AG09309 (cell line): ENCODE measurements at places on chromosomes 1 and 21.

- no peak for DNase-seq
Measured at GRCh38 chr21:37402251-37402867, 35.8 kb downstream of the DYRK1A start.

DNA sequence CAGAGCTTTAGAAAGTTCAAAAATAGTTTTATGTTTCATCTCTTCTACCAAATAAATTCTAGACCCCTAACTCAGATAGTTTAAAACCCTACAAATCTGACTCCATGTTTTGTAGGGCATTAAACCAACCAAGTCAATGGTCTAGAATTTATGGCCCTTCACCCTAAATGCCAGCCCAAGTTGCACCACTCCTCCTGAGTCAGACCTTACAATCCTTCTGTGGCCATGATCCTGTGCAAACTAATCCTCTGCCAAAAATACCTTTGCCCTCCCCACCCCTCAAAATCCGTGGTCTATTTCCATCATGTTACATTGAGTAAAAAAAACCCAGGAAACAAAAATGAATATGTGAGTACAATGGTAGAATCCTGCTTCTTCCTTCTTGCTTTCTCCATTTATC, 179.3 kb downstream of the NR5A2 start:
- peak; percentile 20 for DNase-seq

GRCh38 chr1:113194846-113195830, 122.1 kb downstream of the LRIG2 start:
- no peak for DNase-seq

- no peak for DNase-seq
Measured at GRCh38 chr1:14476170-14476955, 122.1 kb upstream of the KAZN start.

DNA sequence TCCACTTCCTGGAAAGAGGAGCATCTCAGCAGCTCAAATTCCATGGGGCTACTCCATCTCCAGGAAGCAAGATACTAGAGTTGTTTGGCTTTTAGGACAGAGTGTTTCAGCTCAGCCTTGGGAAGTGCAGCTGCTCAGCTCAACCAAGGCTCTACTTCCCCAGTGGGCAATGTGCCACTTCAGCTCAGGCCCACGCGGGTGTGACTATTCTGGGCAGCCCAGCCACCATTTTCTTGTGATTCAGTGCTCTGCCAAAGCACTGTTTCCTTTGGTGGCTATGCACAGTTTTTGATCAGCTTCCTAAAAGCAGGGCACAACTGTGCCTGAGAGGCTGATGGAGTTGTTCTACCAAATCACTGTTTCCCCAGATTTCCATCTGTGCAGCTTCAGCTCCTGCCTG, 1104.9 kb upstream of the TMPRSS15 start:
- no peak for DNase-seq
